ENCODE measurements at places on chromosomes 7 and 10.

GRCh38 chr7:102008535-102009262 lies 191.3 kb downstream of the CUX1 start:
- no peak for DNase-seq

DNA sequence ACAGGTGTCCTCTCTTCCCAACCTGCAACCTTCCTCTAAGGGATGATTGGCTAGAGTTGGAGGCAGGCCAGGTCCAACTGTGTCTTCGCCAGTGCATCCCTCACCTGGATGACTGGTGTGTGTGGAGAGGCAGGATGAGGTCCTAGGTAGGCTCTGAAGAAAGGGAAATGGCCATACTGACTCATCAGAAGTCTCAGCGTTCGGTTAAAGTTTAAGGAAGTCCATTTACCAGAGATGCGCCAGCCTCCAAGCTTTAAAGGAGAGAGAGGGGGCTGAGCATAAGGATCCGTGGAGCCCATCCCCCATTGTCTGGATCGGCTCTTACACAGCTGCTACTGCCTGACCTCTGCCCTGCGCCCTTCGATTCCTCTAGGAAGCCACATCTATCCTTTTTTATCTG lies 4.4 kb downstream of the KEL start:
- no peak for DNase-seq

DNA sequence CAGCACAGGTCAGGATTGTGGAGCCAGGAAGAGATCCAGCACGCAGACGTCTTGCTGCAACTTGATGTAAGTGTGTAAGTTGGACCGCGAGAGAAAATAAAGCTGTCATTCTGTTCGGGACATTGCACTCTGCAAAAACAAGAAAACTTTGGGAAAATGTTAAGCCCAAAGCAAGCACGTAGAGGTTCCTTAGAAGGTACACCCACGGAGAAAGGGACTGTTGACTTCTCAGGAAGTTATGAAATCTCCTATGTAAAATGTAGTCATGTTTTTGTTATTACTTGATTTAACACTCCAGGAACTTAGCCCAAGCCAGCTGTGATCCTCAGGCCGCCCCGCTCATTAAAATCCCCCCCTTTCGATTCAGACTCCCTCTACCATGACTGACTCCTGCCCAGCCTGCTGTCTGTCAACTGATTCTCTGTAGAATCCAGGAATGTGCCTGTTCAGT lies 196.1 kb upstream of the TCF7L2 start:
- DNase-seq = no peak

- peak; percentile 62 for DNase-seq
These were observed at the start of gene UPP1 for GRCh38 chr7:48089046-48090003. TSS of gene UPP1 (plus strand) at chr7:48089265. CDS start at chr7:48094784, 5,519 bp downstream.

GRCh38 chr7:110779339-110779738 lies 311.6 kb upstream of the LRRN3 start:
- DNase-seq = no peak

DNA sequence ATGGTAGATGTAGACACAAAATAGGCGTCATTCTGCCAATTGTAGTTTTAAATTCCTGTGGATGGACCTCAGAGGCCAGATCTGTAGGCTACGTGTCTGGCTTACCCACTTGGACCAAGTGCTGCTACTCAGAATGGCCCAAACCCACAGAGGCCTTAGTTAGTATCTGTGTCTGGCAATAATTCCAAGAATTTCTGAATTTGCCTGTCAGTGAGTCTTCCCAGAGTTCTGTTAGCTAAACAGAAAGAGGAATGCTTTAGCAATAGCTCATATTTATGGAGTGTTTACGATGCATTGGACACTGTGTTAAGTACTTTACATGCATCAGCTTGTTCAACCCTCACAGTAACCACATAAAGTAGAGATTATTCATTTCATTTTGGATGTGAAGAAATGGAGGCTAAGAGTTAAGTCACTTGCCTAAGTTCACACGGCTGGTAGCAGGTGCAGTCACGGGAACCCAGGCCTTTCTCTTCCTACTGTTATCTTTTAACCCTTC lies 231.8 kb downstream of the PTEN start:
- DNase-seq = no peak

- peak; percentile 41 for DNase-seq
These were observed 137.4 kb upstream of the CDCA7L start for GRCh38 chr7:22082886-22083703.

DNA sequence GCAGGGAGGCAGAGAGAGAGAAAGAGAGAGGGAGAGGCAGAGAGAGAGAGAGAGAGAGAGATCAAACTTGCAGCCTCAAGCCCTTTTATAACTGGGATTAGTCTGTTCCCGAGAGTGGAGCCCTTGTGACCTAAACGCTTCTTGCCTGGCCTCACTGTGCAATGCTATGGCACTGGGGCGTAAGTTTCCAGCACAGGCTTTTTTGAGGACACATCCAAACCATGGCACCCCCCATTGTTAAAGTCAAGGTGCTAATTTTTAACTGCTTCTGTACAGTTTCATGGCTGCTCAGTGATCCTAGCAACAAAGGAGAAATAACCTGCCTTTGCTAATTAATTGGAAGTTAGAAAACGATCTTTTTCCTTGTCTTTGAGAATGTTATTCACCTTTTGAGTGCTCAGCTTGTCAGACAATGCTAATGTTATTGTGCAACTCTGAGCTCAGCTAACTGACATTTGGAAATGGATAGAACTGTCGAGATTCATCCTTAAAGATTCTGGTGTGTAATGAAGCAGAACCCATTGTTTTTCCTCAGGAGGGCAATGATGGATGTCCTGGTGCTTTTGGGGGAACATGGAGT lies 268.4 kb downstream of the GLRX3 start:
- no peak for DNase-seq

DNA sequence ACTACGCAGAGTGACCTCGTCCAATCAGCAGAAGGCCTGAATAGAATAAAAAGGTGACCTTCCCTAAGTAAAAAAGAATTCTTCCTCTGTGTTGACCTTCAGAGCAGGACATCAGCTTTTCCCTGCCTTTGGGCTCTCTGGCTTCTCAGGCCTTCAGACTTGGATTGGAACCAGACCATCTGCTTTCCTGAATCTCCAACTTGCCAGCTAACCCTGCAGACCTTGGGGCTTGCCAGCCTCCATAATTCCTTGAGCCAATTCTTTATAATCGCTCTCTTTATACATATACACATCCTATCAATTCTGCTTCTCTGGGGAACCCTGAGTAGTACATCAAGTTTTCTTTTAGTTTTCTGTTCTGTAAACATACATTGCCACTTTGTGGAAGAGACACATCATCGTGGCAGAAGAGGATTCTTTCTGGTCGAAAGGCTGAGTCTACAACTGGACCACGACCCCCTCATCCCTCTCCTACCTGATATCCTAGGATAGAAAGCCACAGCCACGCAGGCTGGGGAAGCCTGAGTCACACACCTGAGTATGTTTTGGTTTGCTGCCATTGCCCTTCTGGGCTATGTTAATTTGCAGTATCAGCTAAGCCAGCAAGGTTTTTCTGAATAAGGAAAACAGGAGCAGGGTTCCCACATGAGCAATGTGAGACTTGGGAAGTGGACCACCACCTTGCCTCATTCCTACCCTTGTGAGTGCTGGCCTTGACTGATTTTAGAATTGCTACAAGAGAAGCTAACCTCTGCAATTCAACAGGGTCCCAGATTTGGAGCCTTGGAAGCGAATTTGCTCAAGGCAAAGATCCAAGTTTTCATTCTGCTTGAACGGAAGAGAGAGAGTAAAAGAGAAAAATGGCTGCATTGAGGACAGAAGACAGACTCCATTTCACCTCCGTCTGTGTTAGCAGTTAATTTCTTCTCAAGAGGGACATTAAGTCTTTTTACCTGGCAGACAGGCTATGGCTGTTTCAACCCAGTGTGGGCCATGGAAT lies 445.2 kb upstream of the FZD8 start:
- no peak for DNase-seq

GRCh38 chr10:10892290-10892875 lies 125.3 kb upstream of the CELF2 start:
- DNase-seq = no peak

Measured in stimulated activated CD4-positive, alpha-beta T cell treated with anti-CD3 and anti-CD28 coated beads, Interleukin-1b, Interleukin-23, amount 100 ng/mL, for 1 hour (primary cell).